ENCODE measurements at places on chromosomes 3 and 15.

- DNase-seq: no peak
Observed at GRCh38 chr3:126102530-126102951, 18.6 kb upstream of the SLC41A3 start.

DNA sequence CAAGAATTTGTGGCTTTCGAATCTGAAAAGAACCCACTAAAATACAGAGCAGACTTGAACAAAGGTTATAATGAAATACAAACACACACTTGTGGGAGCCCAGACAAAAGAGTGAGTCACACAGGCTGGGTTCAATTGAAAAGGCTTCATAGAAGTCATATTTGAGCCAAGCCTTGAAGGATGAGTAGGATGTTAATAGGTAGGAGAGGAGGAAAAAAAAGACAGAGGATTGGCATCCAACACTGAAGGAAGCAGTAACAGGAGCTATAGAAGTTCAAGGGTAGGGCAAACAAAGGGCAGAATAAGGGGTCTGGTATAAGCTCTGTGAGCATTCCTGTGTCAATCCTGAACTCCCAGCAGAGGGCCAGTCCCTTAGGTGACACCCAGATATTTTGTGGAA lies 325.4 kb downstream of the FOXP1 start:
- DNase-seq: no peak

DNA sequence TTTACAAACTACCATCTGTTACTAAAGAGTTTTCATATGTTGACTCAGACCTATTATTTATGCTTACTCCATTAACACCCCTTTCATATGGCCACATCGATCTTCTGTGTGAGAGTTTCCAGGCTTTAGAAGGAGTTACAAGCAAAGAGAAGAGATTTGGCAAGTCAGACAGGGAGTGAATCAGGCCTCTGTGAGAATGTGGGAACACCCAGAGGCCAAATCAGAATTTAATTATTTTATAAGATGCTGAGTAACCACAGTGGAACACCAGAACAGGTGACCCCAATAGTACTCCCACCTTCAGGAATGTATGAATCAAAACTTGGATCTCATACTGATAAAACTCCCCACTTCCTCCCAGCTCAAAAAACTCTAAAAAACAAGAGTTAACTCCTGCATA lies 42.0 kb downstream of the IFT57 start:
- DNase-seq: no peak

DNA sequence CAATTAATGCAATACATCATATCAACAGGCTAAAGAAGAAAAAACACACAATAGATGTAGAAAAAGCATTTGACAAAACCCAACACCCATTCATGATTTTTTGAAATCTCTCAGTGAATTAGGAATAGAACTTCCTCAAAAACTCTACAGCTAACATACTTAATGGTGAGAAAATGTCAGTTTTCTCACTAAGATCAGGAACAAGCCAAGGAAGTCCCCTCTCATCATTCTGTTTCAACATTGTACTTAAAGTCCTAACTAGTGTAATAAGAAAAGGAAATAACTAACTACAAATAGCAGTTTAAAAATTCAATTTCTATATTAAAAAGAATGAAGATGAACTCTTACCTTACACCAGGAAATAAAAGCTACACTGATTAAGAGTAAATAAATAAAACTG lies 77.8 kb downstream of the DCLK3 start:
- no peak for DNase-seq

- DNase-seq: no peak
Observed at GRCh38 chr3:134333522-134334181, 40.6 kb downstream of the AMOTL2 start.

DNA sequence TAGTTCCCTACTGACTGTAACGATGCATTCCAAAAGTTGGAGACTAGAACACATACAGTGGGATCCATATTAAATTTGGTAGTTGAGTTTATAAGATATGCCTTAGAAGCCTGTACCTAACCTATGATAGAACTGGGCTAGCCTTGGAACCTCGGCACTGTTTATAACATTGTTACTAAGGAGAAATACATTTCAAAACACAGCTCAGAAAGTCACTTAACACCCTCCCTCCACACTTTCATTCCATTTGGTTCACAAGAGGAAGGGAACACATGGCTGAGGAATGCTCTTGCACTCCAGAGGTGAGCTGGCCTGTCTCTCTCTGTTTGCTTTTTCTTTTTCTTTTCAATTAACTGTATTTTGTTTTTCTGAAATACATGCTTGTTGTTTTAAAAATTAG lies 48.7 kb upstream of the TSC22D2 start:
- DNase-seq: no peak

GRCh38 chr3:188440340-188440972 lies 286.5 kb downstream of the LPP start:
- no peak for DNase-seq

All from effector CD4-positive, alpha-beta T cell (primary cell).